T-helper 1 cell treated with Interleukin-12 subunit alpha and Interleukin-12 subunit beta and Interleukin-4 antibody, amounts not matched to agents 30 ng/mL and 1 ng/mL, for 36 hours (primary cell): ENCODE measurements at places on chromosomes 6 and 20. TPM values are rescaled to one million over a fixed set of nuclear protein-coding genes. Genes with fewer than 3 reads are reported as not detected.

UTRN gene
- total RNA-seq, result 132 and 135 TPM in 2 replicates

TGM3 gene
- not detected in 2 replicates for total RNA-seq

SIRPD gene
- total RNA-seq, result 0.29 and 0.39 TPM in 2 replicates

PLA2G7 gene
- not detected in 2 replicates for total RNA-seq

ULBP1 gene
- total RNA-seq, result 2.0 and 2.2 TPM in 2 replicates

LY6G6F gene
- not detected in 2 replicates for total RNA-seq

SAMD3 gene
- total RNA-seq, result 57.6 and 58.9 TPM in 2 replicates

KIF25 gene
- total RNA-seq, result not detected in 2 replicates

SPATA2 gene
- total RNA-seq, result 10.2 and 11.0 TPM in 2 replicates
